Stimulated activated CD8-positive, alpha-beta memory T cell treated with anti-CD3 and anti-CD28 coated beads, Interleukin-7, amount 100 ng/mL, for 48 hours (primary cell): ENCODE measurements at places on chromosomes 2 and 18.

- DNase-seq, result no peak
Measured at GRCh38 chr2:73970850-73971471, 13.7 kb upstream of the TET3 start.

DNA sequence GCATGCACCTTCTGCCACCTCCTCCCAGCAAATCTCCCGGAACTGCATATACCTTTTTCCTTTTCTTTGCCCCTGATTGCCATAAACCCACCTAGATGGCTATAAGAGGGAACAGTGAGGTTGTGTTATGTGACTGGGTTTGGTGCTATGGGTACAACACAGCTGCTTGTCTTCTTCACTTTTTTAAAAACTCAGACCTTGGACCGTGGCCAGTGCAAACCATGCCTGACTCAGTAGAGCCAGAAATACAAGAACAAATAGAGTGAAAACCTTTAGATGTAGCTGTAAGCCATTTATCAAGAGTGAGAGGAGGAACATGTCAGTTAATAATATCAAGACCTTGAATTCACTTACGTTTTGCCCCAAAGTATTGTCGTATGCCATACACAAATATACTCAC lies 267.4 kb upstream of the CHAC2 start:
- no peak for DNase-seq

DNA sequence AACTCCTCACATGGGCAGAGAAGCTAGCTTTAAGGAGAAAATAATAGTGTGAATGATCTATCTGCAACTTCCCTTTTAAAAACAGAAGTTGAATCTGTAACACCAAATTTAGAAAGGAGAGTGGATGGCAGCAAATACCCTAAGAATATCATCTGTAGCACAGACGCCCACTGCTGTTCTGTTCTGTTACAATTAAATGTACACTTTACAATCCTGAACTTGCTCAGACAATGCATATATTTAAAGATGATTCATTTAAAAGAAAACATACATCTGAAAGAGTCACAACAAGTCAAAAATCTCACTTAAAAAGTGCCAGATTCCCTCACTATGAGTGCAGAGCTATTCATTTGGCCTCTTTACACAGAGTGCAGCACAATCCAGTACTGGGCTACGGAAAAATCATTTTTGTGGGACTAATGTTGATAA lies 8.0 kb upstream of the SERTAD2 start:
- DNase-seq, result no peak

GRCh38 chr2:138652378-138652777 lies 127.8 kb downstream of the NXPH2 start:
- no peak for DNase-seq

- no peak for DNase-seq
Measured at GRCh38 chr18:78146136-78147085, 833.2 kb upstream of the SALL3 start.

- DNase-seq, result no peak
Measured at GRCh38 chr2:73968357-73968937, 16.3 kb upstream of the TET3 start.

GRCh38 chr2:99278793-99279291 lies 22.2 kb downstream of the LYG1 start:
- DNase-seq, result no peak

GRCh38 chr2:30701782-30702181 lies 105.5 kb downstream of the CAPN13 start:
- no peak for DNase-seq

DNA sequence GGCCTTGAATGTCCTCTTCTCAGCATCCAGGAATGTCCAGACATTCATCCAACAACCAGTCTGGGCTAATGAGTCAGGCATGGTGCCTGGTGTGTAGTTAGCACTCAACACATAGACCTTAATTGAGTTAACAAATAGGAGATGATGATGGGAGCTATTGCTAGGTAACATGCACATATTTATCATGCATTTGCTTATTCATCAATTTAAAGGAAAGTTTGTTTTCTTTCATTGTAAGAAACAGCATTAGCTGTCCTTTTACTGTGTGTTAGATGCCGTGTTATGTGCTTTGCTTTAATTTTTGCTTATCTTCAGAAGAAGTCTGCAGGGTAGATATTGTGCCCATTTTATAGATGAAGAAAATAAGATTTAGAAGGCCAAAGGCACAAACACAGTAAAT lies 43.2 kb downstream of the TSN start:
- DNase-seq, result no peak

GRCh38 chr2:26627350-26628105 lies 13.6 kb downstream of the CIB4 start:
- DNase-seq, result no peak

DNA sequence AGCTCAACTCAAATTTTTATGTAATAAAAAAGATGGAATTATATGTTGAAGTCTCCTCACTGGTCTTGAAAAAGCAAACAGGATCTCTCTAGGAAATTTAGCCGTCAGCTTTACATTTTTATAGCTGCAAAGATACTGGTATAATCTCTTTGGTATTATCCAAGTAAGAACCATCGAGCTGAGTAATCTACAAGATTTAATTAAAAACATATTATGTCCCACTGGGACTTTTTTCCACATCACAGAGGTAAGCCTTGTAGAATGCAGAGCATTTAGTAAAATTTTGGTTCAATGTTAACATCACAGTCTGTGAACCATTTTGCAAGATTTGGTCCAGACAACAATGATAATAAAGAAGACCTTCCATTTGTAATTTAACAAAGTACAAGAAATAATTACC lies 162.6 kb upstream of the SLC39A10 start:
- DNase-seq, result no peak

GRCh38 chr2:95061119-95061512 lies 35.6 kb downstream of the MAL start:
- DNase-seq, result no peak

- no peak for DNase-seq
Measured at GRCh38 chr2:29239209-29239960, 124.2 kb downstream of the CLIP4 start.

DNA sequence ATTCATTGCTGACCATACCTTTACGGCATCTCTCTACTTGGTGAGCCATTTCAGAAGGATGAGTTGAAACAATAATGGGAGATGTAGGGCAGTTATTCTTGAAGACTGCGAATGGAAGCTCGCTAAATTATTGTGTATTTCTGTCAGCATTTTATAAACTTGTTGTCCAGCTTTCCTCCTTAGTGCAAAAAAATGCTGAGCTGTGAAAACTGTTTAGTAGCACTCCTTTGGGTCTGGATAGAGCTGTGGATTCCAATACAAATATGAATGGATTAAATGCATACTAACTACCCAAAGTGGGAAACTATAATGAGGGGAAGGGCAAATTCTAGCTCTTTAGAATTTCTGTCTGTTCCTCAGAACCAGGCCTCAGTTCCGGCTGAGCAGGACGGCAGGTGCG lies 461.6 kb downstream of the TXNL1 start:
- no peak for DNase-seq

- DNase-seq, result no peak
Measured at GRCh38 chr2:64839844-64840243, 149.4 kb upstream of the SLC1A4 start.

- DNase-seq, result no peak
Measured at GRCh38 chr2:170012773-170013172, 165.2 kb upstream of the MYO3B start.
